ENCODE measurements at places on chromosomes 1 and 21.
A peak's percentile ranks its signal among the peaks of the same experiment; 100 is the strongest.

- DNase-seq, result no peak
These were observed 8.5 kb upstream of the NID1 start for GRCh38 chr1:236073307-236073897.

DNA sequence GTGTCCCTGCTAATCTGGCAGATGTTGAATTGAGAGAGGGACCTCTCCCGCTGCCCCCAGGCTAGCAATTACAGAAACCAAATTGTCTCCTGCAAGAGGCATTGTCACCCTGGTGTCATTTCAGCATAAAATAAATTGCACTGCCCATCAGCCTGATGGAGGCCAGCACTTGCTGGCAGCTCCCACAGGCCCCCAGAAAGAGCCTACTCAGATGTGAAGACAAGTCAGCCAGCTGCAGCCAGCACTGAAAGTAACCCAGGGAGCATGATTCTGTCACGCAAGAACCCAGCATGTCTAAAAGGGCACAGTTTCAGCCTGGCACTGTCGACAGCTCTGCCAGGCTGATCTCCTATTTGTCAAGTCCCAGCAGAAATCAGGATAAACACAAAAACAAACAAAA, 110.3 kb upstream of the CTTNBP2NL start:
- no peak for DNase-seq

GRCh38 chr1:94001397-94002045, 92.3 kb upstream of the GCLM start:
- DNase-seq, result no peak

GRCh38 chr1:233485385-233485784, 128.5 kb upstream of the KCNK1 start:
- no peak for DNase-seq

GRCh38 chr1:39509360-39510009, 18.0 kb downstream of the BMP8A start:
- no peak for DNase-seq

- no peak for DNase-seq
These were observed at the start of gene KCNK1 for GRCh38 chr1:233613252-233614172. Gene KCNK1, plus strand, starts transcription at chr1:233614106. Its CDS starts 66 bp downstream, at chr1:233614172.

GRCh38 chr1:92874987-92875386, 43.1 kb downstream of the RPL5 start:
- DNase-seq, result no peak

GRCh38 chr1:62304975-62305374, 14.3 kb downstream of the KANK4 start:
- no peak for DNase-seq

DNA sequence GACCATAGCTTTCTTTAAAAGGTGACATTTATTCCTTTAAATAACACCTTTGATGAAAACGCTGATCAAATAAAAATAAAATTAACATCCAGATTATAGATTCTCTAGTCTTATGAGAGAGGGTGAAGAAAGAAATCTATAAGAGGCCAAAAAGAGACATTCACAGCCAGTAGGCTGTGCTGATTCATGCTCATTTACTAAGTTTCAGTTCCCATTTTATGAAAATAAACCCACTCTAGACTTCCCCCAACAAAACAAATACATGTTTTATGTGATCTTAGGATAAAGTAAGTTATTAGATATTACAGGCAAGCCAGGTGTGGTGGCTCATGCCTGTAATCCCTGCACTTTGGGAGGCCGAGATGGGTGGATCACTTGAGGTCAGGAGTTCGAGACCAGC, 21.1 kb downstream of the ESRRG start:
- no peak for DNase-seq

DNA sequence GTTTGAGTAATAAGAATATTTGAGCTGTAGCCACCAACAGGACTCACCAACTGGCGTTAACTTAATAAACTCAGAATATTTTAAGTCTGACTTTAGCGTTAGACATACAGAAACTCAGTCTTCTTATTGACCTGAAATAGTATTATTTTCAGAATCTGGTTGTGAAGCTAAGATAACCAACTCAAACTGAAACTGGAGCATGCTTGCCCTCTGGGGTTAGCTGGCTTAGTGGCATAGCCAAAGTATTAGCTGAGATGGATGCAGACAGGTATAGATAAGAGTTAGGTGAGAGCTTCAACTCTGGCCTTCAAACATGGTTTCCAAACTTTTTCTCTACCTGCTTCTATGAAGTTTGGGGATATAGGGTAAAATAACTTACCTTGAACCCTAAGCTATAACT, 40.5 kb downstream of the AMY1C start:
- DNase-seq, result no peak

GRCh38 chr1:10973956-10974881, 38.2 kb upstream of the TARDBP start:
- no peak for DNase-seq

- DNase-seq, result no peak
These were observed 16.6 kb downstream of the NPL start for GRCh38 chr1:182806015-182806678.

DNA sequence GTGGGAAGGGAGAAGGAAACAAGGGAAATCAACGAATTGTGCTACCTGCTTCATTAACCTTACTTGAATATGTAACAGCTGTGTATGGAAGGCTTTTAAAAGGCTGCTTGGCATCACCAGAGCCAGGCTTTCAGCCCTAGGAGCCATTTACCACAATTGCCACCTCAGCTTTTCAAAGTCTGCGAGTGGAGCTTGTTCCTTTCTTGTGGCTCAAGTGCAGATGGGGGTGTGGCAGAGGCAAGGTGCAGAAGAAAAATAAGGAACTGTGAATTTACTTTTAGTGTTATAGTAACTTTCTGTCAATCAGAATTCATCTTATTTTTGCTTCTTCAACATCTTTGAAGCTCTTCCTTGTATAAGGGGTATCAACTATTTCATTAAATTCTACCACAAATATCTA, 17.6 kb downstream of the CLCA2 start:
- DNase-seq, result no peak

DNA sequence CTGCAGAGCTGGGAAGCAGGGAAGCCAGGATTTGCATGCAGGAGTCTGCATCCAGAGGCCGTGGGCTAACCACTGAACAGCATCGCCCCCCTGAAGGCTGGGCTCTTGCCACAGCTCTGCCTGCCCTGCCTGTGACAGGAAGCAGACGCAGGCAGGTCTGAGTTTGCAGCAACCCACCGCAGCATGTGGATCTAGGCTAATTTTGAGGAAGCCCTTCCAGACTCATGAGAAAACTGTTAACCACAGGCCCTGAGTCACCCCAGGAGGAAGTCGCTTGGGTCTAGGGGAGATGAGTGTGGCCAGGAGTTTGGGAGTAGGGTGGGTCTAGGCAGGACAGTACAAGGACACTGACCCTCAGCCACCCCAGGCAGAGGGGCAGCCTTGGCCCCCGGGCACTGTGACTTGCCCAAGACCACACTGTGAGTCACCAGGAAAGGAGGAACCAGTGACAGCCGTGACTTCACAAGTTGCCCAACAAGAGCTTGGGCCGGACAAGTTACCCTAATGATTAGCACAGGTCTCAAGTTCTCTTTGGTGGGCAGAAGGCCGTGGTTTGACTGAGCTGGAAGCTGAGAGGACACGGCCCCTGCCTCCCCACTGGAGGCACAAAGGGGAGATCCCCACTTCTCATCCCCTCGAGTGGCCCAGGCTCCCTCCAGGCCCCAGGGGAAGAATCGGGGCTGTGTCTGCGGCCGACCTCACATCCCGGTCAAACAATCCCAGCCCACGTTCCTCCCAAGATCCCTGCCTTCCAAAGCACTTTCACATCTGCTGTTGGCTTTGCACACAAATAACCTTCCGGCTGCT, 826 bp downstream of the LAPTM5 start:
- peak; percentile 44 for DNase-seq

- DNase-seq, result no peak
These were observed 355.5 kb downstream of the TGFB2 start for GRCh38 chr1:218700666-218701065.

DNA sequence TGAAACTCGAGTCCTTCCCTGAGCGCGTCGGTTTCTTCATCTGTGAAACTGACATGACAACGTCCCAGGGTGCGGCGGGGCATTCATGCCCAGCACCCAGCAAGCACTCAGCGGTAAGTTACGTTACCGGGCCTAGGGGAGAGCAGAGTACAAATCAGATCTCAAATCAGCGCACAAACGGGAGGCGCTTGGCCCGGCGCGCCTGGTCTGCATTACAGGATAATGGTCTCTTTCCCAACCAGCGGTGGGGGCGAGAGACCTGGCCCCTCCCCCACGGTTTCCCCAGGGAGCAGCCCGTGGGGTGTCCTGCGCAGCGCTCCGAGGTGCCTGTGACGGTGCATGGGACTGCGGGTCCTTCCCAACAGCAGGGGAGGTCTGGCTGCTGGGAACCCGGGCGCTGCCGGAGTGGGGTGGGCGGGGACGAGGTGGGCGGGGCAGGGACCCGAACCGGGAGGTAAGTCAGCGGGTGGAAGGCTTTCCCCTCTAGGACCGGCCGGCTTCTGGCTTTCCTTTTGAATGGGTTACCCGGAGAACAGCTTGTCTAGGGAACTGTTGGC, 1.0 kb downstream of the TMEM51 start:
- no peak for DNase-seq

DNA sequence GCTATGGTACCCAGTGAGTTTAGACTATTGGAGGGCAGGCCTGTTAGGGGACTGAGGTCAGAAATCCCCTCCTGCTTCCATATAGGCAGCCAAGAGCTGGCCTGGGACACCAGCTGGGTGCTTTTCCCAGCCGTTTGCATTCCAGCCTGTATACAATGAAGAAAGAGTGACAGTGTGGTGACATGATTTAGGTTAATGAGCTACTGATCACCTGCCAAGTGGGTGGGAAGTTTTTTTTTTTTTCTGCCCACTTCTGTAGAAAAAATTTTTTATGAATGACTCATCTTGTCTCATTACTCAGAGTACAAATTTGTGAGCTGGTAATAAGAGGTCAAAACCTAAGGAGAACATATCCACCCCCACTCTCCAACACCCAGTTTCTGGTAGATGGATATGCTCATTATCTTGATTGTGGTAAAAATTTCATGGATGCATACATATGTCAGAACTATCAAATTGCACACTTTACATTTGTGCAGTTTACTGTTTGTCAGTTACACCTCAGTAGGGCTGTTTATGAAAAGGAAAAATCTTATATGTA, 16.4 kb upstream of the CGN start:
- no peak for DNase-seq

All from activated T-helper 1 cell treated with anti-CD3 and anti-CD28 coated beads, Interleukin-2, amount 50 U/mL, for 16 hours (primary cell).